ENCODE measurements at places on chromosomes 5 and 9. TPM values are rescaled to one million over a fixed set of nuclear protein-coding genes. Genes with fewer than 3 reads are reported as not detected.

The PCDHGA11 gene
- 3.3 TPM for polyA plus RNA-seq

DNA sequence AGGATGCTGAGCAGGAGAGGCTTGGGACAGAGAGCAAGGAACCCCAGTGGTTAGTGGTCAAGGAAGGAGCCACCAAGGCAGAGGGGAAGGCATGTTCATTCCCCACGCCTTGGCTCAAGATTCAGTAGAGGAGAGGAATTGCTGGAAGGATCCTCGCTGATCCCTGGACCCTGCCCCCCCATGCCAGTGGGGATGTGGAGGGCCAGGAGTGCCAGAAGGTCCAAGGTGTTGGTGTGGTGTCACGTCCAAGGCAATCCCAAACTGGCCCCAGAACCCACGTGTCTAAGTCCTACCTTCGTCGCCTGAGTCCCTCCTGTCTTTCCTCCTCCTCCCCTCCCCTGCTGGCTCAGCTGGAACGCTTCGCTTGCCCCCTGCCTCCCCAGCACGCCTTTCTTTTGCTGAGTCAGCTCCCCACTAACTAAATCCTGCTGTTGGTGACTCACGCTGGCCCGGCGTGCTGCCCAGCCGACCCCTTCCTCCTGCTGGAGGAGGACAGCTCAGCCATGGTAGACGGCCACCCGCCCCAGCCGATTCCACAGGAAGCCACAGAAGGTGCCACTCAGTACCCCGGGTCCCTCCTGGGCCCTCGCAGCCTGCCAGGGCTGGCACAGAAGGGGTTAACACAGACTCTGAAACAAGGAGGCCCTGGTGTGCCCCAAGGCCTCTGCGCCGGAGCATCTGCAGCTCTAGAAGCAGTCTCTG is 37.6 kb upstream of the ORM1 start:
- peak; percentile 73 for DNase-seq

GRCh38 chr9:6564360-6564759 is 81.2 kb downstream of the GLDC start:
- DNase-seq: no peak

GRCh38 chr9:115008536-115009270 is 78.3 kb upstream of the TNFSF8 start:
- DNase-seq: no peak

- no peak for DNase-seq
Measured at GRCh38 chr5:171703146-171703545, 82.5 kb upstream of the SMIM23 start.

The SEMA5A gene
- polyA plus RNA-seq: 25.1 TPM

The DOK3 gene
- 6.6 TPM for polyA plus RNA-seq

- no peak for DNase-seq
Measured at GRCh38 chr9:122126331-122127261, 33.0 kb downstream of the NDUFA8 start.

- DNase-seq: no peak
Measured at GRCh38 chr5:91443761-91444467, 60.8 kb upstream of the ARRDC3 start.

The BAG1 gene
- polyA plus RNA-seq: 50.6 TPM

The IPPK gene
- polyA plus RNA-seq: 10.5 TPM

DNA sequence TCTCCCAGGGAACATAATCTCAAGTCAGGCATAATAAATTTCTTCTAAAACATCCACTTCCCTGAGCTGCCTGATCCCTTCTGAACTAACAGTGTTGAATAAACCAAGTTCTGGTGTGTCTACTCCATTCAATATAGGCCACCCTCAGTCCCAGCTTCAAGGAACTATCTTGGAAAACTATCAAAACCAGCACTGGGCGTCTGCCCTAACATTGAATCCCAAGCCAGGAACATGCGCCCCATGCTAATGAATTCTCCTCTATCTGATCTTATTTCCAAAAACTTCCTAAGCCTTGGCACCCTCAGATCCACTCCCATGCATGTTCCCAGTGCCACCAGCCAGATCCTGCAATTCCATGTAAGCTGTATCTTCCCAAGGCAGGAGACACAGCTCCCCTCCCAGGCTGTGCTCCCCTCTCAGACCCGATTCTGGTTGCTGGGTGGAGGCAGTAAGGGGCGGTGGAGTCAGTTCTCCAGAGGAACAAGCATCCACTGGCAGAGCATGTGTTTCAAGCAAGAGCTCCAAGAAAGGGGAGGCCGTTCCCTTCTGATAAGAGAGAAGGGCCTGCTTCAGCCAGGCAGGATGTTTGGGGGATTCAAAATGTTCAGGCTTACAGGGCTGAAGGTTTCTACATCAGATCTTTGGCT is 13.1 kb upstream of the FOXI1 start:
- no peak for DNase-seq

GRCh38 chr5:26763215-26763614 is 275.2 kb downstream of the CDH9 start:
- DNase-seq: peak; percentile 54

DNA sequence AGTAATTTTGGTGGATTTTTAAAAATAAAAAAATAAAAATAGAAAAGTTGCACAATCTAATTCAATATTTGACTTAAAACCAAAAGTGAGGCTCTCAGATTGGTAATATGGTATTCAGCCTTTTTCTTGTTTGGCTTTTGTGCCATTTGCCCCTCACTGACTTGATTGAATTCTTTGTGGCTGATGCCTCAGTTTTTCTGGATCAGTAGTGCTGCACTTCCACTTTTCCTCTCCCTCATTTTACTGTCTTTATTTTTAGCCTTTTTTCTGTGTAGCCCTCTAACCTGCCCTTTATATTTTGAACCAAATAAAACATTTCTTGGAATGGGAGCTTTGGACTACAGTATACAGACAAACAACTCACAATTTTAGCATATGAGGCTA is 3.8 kb upstream of the MSMP start:
- no peak for DNase-seq

- no peak for DNase-seq
Measured at GRCh38 chr5:8019719-8020218, 150.8 kb downstream of the MTRR start.

The PCDHGB5 gene
- 8.5 TPM for polyA plus RNA-seq

- no peak for DNase-seq
Measured at GRCh38 chr5:169610606-169611005, 26.5 kb upstream of the DOCK2 start.

DNA sequence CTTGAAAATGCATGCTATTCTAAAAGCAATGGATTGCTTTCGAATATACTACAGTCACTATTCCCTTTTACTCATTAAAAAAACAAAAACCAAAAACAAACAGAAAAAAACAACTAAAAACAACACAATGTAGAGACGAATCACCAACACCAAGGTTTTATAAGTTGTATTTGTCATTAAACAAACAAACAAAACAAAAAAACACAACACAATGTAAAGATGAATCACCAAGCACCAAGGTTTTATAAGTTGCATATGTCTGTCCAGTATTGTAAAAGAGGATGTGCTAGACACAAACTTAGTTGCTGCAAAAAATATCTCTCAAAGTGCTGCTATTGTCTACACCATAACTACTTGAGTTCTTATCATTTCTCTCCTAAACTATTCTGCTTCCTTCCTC is 1269.2 kb downstream of the EFNA5 start:
- DNase-seq: no peak

The CENPK gene
- polyA plus RNA-seq: 55.9 TPM

GRCh38 chr5:9059920-9060691 is 485.8 kb downstream of the SEMA5A start:
- peak; percentile 86 for DNase-seq

The ELOVL7 gene
- 2.9 TPM for polyA plus RNA-seq

GRCh38 chr9:82140471-82140870 is 151.9 kb downstream of the SPATA31D1 start:
- no peak for DNase-seq

Data from right lung (tissue), 10 donors.